Lung microvascular endothelial cell (primary cell): ENCODE measurements at places on chromosomes 11 and 22. TPM values are rescaled to one million over a fixed set of nuclear protein-coding genes. Genes with fewer than 3 reads are reported as not detected.
A peak's percentile ranks its signal among the peaks of the same experiment; 100 is the strongest.

The HOATZ gene
- total RNA-seq = not detected in 2 replicates

DNA sequence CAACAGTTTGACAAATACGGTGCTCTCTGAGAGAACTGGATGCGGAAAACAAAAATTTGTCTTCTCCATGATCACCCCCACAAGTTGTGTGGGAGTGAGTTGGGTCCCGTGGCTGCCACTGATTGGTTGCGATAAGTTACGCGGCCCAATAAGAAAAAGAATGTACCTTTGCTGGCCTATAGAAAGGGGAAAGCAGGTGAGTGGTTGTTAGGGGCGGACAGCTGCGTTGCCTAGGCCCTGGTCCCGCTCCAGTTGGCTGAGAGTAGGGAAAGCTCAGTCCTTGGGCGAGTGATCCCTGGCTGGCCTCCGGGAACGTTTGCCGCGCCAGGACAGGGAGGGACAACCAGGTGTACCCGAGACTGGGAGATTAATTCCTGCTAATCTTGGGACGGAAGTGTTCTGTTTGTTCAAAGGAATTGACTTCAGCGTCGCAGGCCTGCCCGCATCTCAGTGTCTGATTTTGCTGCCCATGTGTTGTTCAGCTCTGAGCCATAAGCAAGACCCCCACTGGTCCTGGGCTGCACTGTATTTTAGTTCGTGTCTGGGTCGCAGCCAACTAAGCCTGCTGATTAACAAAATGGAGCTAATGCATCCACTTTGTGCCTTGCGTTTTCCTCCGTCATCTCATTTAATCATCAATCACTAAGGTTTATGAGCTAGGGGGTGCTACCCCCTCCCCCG, 773 bp upstream of the SYVN1 start:
- DNase-seq = peak; percentile 98

DNA sequence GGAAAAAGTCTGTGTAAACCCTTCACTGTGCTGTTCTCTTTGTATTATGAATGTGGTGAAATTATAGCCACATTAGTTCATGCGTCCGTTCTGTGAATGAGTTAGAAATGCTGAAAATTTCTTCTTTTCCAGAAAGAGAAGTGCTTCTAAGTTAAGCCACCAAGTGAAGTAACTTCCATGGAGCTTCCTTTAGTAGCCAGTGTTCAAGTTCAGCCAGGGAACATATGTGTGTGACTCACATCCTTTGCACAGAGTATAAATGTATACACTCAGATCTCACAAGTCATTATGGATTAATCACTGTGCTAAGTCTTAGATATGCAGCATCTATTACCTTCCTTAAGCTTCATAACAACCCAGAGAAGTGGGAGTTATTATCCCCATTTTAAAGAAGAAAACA, 3.1 kb upstream of the MMP8 start:
- DNase-seq = peak; percentile 8

- peak; percentile 27 for DNase-seq
Observed at GRCh38 chr11:103659206-103659618, 377.2 kb upstream of the DDI1 start.

DNA sequence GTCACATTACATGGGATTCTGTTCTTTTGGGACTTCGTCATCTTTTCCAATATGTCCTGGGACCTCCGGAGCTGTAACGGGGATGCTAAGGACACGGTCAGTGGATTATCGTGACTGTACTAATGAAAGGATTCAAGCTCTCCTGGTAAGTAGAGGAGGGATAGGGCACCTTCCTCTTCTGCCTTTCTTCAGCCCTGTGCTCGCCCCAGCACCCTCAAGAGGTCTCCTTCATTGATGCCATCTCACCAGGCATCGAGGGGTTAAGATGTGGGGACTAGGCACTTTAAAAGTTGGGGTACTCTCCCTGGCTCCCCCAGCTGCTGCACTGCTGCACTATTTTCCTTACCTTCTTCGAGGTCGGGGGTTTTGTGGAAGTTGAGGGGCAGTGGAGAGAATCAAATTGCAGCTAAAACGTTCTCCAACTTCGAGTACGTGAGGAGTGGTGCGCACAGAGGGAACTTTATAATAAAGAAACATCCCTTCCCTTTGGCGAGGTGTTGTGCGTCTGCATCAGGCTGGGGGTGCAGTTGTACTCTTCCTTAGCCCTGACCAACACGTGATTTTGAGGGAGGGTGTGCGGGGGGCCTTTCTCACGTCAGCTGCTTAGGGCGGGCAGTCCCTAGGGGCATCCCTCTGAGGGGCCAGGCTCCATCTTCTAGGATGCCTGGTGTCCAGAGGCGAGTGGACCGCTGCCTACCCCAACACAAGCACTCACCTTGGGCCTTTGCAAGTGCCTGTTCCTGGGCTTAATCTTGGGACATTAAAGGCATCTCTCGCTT, 96.1 kb downstream of the GRAMD1B start:
- no peak for DNase-seq

GRCh38 chr11:42465623-42466022, 846.2 kb upstream of the API5 start:
- DNase-seq = no peak
